ENCODE measurements at places on chromosomes 4 and X.

DNA sequence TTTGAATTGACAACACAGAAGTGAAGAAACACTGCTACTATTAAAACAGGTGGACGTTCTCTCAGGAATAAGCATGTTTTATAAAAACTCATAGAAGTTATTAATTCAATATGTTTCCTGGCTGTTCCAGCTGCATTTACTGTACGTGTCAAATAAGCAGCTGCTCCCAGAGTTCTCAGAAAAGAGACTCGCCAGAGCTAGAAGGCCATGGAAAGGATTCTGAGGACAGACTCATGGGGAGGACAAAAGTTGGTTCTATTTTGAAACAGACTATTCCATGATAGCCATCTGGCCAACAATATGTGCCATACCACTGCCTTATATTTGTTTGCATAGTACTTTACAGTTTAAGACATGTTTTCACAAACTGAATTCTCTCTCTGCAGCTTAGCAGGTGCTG is 136.5 kb downstream of the NR3C2 start:
- DNase-seq, result no peak

DNA sequence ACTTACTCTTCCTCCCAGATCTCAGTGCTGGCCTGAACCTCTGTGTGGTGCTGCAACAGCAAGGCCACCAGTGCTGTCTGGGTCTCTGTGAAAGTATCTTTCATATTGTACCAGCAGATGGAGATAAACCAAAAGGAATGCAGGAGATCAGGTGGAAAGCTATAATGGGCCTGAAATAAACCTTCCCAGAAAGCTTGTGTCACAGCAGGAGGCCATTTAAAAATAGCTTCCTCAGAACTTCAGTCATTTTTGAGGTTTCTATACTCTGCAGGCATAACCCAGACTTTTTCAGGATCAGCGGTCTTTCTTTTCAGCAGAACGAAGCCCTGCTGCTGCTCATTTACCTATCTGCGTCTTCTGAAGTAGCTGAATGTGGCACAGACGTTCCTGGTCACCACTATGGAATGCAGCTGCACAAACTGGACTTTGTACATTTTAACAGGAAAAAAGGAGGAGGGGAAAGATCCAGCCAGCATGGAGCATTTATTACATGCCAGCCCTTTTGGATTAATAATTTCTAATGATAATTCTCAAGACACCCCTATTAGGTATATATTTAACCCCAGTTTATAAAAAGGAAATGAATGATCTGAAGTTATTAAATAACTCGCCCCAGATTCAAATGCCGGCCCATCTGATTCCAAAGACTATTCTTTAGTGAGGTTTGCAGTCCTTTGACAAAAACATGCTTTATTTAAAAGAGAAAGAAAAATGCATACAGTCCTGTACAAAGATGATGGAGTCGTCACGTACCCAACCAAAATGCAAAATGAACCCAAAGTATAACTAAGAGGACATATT is 119.7 kb downstream of the NFKB1 start:
- DNase-seq, result peak; percentile 91

GRCh38 chrX:98405376-98405775 is 1521.7 kb downstream of the RPA4 start:
- no peak for DNase-seq

DNA sequence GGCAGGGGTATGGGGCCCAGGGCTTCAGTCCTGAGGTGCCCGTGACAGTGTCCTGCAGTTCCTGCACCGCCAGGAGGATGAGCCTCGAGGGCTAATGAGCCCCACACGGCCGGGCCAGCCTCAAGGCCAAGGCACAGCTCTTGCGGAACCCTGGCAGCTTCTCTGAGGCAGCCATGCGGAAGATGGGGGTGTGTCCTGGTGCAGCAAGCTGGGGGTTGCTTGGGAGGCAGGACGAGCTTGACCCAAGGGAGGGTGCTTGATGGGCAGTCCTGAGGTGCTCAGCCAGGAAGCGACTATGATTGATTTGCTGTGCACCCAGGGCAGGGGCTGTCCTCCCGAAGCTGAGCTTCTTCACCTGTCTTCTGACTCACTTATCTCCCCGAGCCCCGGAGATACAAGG is 9.1 kb upstream of the FGFR3 start:
- DNase-seq, result no peak

- no peak for DNase-seq
Observed at GRCh38 chr4:140738139-140738538, 18.0 kb downstream of the TBC1D9 start.

GRCh38 chr4:169907705-169908104 is 118.5 kb downstream of the MFAP3L start:
- no peak for DNase-seq

DNA sequence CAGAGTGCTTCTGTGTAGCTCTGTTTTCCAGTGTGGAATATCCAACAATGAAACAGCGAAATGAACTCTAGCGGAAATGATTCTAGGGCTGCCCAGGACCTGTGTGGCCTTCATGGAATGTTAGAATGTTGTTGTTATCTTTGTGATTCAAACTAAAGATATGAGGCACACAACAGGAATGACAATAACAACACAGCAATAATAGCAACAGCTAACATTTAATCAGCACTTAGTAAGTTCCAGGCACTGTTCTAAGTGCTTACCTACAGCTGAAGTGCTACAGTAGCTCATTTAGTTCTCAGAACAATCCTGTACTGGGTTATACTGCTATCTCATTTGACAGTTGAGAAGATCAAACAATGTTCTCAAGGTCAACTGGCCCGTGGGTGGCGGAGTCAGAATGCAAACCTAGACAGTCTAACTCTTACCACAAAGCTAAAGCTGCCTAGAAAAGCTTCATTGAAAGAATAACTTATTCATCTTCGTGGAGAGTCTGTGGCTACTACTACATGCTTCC is 63.7 kb downstream of the MAML3 start:
- no peak for DNase-seq

GRCh38 chr4:6198768-6199421 is 1.5 kb downstream of the JAKMIP1 start:
- no peak for DNase-seq

- DNase-seq, result no peak
Observed at GRCh38 chr4:81965454-81965853, 408.3 kb downstream of the HNRNPD start.

- no peak for DNase-seq
Observed at GRCh38 chr4:4791299-4792111, 68.0 kb upstream of the MSX1 start.

- no peak for DNase-seq
Observed at GRCh38 chr4:112897543-112897942, 151.9 kb upstream of the ANK2 start.

DNA sequence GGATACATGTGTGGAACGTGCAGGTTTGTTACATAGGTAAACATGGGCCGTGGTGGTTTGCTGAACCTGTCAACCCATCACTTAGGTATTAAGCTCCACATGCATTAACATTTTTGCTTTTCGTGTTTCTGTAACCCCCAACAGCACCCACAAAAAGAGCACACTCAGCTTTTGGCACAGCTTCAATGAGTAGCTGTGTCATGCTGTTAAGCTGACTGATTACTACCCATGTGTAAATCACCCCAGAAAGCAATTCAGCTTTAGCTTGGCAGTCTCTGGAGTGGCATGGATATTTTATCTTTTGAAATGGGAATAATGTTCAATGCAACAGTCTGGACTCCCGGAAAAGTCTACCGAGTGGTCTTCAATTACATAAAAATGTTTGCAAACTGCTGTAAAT is 734.3 kb downstream of the STIM2 start:
- no peak for DNase-seq

DNA sequence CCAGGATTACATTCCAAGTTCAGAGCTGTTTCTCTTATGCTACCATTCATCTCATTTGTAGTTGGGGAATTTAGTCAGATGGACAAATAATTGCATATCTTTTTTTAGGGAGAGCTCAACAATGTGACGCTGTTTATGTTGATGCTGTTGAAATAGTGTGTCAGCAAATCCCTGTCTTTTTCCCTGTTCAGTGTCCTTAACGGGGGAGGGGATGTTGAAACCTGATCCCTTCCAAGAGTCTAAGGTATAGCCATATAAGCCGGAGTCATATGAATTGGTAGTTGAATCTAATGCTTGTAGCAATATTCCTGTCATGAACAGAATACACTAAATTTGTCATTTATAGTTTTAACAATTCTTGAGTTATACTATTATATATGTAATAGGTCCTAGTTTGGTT is 293.5 kb upstream of the FAT1 start:
- DNase-seq, result no peak

- no peak for DNase-seq
Observed at GRCh38 chr4:158035662-158036195, 137.1 kb downstream of the GASK1B start.

DNA sequence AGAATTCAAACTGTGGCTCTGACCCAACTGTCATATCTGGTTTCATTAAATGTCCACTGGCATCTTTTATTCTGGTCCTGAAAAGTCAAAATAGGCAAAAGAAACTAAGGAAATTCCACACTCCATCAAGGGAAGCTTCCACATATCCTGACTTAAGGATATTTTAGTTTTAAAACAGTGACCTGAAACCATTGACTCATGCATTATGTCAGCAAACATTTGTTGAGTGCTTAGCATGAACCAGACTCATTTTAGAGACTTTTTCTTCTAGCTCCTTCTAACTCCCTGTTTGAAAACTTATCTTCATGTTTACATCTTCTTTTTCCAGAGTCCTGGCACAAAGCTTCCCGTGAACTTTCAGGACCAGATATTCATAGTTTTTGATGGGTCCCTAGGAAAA is 6.9 kb upstream of the CXCL1 start:
- DNase-seq, result no peak

DNA sequence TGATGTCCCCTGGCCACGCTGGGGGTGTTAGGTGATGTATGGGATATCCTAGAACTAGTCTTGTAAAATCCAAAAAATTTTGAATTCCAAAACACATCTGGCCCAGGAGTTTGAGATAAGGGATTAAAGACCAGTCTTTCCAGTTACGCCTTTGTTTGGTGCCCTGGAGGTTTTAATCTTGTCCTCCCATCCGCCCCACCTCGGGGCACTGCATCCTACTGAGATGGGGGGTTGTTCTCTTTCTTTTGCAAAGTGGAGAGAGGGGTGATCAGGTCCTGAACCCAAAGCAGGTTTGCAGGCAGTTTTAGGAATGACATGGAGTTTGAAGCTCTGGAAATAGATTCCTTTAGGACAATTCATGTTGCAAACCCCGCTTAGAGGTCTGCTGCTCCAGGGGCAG is 1.8 kb downstream of the SUV39H1 start:
- DNase-seq, result no peak

DNA sequence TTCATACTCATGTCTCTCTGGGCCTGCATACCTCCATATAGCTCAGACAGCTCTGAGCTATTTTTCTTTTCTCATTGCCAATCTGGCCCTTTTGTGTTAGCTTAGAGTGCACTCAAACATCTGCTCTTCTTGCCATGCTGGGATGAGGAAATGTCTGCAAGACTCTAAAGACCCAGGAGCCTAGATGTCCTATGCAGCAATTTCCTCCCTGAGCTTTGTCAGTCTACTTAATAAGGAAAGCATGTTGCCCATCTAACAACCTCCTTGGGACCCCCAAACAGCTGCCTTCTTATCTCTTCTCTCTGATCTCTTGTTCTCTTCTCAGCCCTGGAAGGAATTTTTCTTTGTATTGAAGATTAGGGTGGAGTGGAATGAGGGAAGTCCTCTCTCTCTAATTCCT is 69.2 kb downstream of the UCHL1 start:
- no peak for DNase-seq

DNA sequence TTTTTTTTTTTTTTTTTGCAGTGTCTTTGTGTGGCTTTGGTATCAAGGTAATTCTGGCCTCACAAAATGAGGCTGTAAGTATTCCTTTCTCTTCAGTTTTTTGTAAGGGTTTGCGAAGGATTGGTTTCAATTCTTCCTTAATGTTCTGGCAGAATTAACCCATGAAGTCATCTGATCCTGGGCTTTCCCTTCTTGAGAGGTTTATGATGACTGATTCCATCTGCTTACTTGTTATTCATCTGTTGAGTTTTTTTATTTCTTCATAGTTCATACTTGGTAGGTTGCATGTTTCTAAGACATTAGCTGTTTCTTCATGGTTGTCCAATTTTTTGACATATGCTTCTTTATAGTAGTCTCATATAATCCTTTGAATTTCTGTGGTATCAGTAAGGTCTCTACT is 181.4 kb upstream of the PDE5A start:
- no peak for DNase-seq

DNA sequence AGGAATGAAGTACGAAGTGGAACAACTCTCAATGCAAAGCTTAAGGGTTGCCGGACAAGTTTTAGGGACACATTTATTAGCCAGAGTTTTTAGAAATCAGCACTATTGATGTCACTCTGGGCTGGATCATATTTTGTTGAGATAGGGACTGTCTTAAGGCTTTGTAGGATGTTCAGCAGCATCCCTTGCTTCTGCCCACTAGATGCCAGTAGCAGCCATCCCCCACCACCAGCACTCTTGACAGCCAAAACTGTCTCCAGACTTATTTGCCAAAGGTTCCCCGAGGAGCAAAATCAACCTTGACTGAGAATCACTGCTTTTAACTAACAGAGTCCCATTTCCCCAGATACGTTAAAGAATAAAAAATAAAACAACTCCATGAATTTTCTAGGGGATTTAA is 1497.3 kb downstream of the STIM2 start:
- no peak for DNase-seq

DNA sequence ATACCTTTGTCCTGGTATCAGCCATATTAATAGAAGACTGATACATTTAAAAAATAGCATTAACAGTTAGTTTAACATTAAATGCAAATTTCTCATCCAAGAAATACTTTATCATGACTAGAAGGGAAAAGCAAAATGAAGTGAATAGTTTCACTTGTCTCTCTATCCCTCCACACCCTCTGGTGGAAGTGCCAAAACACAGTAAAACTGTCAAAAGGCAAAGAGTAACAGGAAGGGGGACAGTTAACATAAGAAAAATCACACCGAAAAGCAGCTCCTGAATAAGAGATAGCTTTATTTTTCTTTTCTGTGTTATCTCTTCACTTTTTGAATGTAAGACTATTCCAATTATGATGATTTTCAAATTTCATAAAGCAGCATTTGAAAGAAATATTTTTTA is 187.2 kb downstream of the FBXW7 start:
- no peak for DNase-seq

DNA sequence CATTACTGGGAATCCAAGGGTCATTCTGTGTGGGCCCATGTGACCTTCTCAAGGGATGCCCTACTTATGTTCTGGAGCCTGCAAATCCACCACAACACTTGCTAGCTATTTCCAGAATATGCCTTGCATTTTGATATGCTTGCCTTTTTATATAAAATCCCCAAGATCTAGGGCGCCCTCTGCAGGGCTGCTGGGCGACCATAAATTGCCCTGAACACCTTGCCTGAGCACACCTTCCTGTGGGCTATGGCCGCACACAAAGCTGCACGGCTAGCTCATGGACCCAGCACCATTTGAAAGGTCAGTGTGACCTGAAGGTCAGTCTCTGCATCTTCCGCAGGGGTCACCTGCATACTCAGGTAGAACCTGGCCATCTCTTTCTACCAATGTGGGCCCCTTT is 311.7 kb downstream of the NLGN4X start:
- peak; percentile 4 for DNase-seq

DNA sequence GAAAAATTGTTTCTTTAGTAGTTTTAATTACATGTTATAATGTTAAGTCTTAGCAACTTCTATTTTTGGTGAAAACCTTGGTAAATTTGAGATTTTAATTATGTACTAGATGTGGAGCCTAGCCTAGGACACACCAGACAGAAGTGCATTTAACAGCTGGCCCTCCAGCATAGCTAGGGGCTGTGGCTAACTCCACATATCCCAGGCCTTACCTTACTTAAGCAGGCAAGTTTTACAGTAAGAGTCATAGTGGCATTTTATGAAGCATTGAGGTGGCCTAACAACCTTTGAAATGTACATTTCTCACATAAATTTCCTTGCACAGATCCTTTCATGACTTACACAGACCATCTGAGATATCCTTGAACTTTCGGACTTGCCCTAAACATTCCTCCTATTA is 71.6 kb upstream of the C4orf54 start:
- DNase-seq, result no peak
